ENCODE measurements at places on chromosomes 7 and 10.

DNA sequence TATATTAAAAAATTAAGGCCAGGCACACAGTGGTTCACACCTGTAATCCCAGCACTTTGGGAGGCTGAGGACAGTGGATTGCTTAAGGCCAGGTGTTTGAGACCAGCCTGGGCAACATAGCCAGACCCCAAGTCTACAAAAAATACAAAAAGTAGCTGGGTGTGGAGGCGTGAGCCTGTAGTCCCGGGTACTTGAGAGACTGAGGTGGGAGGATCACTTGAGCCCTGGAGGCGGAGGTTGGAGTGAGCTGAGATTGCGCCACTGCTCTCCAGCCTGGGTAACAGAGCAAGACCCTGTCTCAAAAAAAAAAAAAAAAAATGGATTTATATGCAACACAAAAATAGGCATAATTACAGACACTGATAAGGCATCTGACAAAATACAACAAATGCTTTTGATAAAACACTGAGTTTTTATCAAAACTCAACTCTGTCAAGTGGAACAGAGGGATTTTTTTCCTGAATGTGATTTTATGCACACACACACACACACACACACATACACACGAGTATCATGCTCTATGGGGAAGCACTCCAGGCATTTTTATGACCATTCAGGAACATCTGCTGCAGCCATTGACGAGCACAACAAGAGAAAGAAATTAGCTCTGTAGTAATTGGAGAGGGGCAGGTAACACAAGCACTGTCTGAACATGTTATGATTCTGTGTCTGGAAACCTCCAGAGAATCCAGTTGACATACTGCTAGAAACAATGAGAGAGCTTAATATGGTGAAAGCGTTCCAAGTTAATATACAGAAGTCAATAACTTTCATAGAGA lies 193.1 kb downstream of the WDR37 start:
- no peak for DNase-seq

- no peak for DNase-seq
These were observed 311.3 kb upstream of the ZMIZ1 start for GRCh38 chr10:78757344-78757925.

- DNase-seq: no peak
These were observed 40.5 kb downstream of the PPP1R3C start for GRCh38 chr10:91592266-91592975.

GRCh38 chr7:40987571-40987970 lies 715.3 kb downstream of the INHBA start:
- no peak for DNase-seq

- DNase-seq: no peak
These were observed 90.3 kb upstream of the LYZL2 start for GRCh38 chr10:30719832-30720231.

DNA sequence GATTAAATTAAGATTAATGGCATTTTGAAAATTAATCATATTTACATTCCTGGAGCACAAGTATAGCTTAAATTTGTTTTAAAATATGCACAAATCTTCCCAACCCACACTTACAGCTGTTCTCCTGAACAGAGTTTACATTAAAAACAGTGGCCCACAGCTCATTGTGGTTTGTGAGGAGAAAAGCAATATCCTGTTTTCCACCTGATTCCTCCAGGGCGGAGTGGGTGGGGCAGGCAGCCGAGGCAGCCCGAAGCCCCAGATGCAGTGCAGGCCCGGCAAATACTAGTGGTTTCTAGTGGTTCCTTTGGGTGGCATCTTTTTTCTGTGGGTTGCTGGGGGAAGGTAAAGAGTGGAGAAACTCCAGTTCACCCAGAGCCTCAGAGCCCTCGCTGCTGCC lies 280.8 kb downstream of the ARHGAP12 start:
- DNase-seq: no peak

DNA sequence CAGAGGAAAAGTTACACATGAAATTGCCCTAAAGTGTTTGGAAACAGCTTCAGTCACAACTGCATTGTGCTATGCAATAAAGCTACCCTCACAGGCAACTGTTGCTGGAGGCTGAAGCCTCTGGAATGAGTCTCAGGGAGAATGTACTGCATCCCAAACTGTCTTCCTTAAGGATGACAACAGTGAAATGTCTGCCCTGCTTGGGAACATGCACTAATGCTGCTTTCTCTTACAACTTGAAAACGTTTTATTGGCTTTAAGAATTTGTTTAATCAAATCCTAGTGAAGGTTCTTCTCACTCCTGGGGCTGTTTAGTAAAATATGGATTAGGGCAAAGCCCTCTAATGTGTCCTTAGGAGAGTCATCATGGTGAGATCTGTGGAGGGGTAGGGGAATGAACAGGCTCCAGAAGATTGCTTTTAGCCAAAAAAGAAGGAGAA lies 215.4 kb downstream of the TWIST1 start:
- no peak for DNase-seq

- no peak for DNase-seq
These were observed 240.7 kb downstream of the ANK3 start for GRCh38 chr10:60149003-60149402.

DNA sequence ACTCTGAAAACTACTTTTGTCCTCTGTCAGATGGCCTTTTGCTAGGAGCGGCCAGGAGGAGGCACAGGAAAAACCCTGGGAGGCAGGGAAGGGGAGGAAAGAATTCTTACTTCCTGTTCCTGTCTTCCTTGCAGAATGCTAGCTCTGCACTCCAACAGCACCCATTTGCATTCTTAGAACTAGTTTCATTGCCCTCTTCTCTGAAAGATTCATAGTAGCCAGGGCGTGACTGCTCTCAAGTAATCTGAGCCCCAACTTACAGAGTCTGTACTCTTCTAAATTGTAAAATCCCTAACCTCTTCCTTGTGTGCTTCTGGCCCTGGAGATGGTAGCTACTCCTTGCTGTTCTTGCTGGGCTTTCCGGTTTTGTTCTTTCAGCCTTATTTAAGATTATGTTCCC lies 75.3 kb upstream of the STEAP1 start:
- DNase-seq: no peak

GRCh38 chr10:133187091-133187905 lies 27.3 kb downstream of the KNDC1 start:
- DNase-seq: no peak

DNA sequence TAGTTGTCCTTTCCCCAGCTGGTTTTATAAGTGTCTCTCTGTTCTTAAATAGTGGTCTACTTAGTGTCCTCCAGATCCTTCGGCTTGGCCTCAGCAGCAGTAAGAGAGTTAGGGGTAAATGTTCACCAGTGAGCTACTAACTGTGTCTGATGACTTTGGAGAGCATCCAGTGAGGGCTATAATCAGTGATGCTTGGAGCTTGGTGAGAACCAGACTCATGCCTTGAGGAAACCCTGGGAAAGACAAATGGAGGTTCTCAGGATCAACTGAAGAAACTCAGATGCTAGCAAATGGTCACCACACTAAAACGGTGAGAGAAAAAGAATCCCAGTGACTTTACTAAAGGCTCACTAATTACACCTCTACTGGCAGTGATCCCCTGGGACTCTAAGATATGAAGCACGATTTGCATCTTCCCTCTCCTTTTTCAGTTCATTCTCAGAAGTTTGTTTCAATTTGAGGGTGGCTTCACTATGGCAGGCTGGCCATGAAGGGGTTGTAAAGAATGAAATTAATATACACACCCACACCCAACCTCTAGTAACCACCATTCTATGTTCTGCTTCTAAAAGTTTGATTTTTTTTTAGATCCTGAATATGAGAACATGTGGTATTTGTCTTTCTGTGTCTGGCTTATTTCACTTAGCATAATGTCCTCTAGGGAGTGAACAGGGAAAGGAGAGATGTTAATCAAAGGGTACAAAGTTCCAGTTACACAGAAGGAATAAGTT lies 177.9 kb downstream of the PDE1C start:
- DNase-seq: no peak

GRCh38 chr10:125396676-125397075 lies 236.3 kb upstream of the CTBP2 start:
- no peak for DNase-seq
